Stimulated activated memory B cell treated with anti-CD40 and anti-IgM and Interleukin-4, amounts not matched to agents 10 μg/mL and 1 μg/mL and 100 μg/mL, for 72 hours (primary cell): ENCODE measurements at places on chromosomes 3 and 15.
A peak's percentile ranks its signal among the peaks of the same experiment; 100 is the strongest.

DNA sequence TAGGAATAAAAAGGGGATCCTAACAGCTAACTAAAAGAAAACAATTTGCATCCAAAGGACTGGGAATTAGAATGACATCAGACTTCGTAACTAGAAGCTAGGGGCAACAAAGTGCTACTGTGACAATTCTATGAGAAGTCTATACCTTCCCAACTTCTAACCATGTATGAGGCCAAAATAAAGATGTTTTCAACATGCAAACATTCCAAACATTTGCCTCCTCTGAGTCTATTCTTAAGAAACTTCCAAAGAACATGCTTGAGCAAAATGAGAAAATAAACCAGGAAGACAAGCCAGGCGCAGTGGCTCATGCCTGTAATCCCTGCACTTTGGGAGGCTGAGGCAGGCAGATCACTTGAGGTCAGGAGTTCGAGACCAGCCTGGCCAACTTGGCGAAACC lies 13.1 kb upstream of the RNF7 start:
- no peak for ATAC-seq

DNA sequence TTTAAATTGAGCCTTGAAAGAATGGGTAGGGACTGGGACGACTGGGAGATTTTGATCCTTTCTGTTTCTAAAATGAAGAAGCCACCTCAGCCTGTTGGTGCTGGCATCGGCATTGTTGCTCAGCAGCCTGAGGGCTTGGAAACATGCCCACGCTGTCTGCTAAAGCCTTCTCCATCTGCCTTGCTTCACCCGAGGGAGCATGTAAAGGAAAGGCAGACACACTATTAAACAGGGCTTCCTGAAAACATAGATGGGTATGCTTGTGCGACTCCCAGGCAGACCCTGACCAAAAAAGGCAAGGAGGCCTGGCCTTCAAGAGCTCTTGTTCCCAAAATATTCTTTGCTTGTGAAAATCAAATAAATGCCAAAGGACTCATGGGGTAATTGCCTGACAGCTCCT lies 84.2 kb upstream of the SLC4A7 start:
- no peak for ATAC-seq

DNA sequence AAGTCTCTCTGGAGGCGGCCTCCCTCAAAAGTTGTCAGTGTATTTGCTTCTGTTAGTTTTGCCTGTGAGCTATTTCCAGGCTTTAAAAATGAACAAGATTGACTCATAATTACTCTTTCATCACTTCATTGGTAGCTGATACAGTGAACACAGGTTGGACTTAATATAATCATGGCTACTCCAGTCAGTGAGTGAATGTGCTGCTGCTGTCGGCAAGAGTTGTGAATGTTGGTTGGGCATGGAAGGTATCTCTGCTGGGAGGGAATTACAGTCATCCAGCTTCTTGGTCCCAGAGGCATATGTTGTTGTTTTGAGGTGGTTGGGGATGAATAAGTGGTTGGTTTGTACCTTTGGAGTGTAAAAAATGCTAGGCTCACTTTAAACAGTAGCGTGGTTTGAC lies 11.5 kb downstream of the TCF12 start:
- ATAC-seq, result no peak

GRCh38 chr3:139521816-139522215 lies 17.7 kb downstream of the RBP1 start:
- no peak for ATAC-seq

GRCh38 chr3:38542401-38543298 lies 46.5 kb downstream of the EXOG start:
- no peak for ATAC-seq

GRCh38 chr3:71868876-71869275 lies 83.9 kb upstream of the PROK2 start:
- no peak for ATAC-seq

- ATAC-seq, result no peak
Observed at GRCh38 chr3:159451482-159451881, 537.2 kb upstream of the IL12A start.

DNA sequence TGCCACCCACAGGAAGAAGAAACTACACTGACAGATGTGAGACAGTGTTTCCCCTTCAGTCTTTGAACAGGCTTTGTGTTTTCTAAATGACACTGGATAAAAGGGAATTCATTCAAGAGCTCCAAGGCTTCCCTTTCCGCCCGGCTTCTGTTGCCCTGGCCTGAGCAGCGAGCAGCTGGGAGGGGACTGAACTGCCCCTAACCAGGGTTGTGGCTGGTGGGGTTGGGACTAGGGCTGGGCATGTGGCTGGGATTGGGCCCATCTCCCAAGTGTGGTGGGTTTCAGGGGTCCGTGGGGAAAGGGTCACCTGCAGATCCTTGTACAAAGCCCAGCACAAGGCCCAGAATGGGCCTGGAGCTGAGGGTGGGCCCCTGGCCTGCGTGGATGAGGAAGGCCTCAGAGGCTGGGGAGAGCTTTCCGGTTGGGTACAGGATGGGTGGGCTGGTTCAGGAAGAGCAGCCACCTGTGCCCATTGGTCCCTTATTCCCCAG lies 10.4 kb downstream of the VILL start:
- no peak for ATAC-seq

- ATAC-seq, result no peak
Observed at GRCh38 chr3:30408105-30408557, 198.3 kb upstream of the TGFBR2 start.

DNA sequence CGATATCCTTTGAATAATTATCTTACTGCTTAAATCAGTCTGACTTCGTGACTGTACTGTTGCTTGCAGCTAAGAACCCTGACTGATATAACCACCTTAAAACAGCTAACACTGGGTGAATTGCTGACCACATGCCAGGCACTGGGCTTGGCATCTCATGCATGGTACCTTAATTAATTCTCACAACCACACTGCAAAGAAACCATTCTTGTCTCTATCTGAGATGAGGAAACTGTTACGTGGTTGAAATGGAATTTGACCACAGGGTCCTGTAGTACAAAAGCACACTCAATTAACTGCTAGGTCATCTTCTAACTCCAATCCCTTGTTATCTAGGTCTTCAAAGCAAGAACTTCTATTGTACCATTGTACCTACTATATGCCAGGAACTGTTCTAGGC lies 92.7 kb upstream of the PRICKLE2 start:
- no peak for ATAC-seq

GRCh38 chr3:178655488-178655887 lies 119.3 kb downstream of the KCNMB2 start:
- no peak for ATAC-seq

- ATAC-seq, result no peak
Observed at GRCh38 chr15:101044625-101045235, 125.6 kb downstream of the LRRK1 start.

- ATAC-seq, result no peak
Observed at GRCh38 chr15:58438956-58439355, 7.2 kb downstream of the LIPC start.

GRCh38 chr3:194296454-194297263 lies 54.5 kb downstream of the CPN2 start:
- no peak for ATAC-seq

DNA sequence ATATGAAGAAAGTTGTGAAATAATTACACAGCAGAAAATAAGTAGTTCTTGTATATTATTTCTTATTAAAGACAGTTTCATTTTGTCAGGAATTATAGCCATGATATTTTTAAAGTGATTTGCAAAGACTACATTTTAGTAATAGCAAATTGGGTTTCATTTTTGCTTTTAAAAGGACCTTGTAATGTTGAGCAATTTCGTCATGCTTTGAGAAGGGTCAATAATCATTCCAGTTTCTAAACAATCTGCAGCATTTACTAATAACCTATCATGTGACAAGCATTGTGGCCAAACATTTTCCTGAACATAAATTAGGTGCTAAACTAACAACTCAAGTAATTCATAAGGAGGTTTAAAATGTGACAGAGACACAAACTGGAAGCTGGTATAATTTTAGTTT lies 214.4 kb upstream of the CBLB start:
- ATAC-seq, result no peak

- ATAC-seq, result no peak
Observed at GRCh38 chr3:151896246-151897012, 23.0 kb downstream of the SUCNR1 start.

DNA sequence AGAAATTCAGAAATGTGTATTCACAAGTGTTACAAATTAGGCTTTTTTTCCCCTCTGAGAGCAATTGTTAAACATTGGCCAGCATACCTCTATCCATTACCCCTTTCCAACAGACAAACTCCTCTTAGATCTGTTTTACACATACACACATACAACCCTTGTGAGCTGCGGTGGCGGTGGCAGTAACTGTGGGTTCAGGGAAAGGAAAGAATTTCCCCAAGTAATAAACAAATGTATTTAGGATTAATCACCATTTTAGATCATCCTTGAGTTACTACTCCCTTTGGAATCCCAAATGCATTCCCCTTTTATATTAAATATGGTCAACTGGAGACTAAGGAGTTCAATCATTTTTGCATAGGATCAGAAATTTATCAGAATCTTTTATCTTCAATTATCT lies 667.0 kb downstream of the FHIT start:
- no peak for ATAC-seq

DNA sequence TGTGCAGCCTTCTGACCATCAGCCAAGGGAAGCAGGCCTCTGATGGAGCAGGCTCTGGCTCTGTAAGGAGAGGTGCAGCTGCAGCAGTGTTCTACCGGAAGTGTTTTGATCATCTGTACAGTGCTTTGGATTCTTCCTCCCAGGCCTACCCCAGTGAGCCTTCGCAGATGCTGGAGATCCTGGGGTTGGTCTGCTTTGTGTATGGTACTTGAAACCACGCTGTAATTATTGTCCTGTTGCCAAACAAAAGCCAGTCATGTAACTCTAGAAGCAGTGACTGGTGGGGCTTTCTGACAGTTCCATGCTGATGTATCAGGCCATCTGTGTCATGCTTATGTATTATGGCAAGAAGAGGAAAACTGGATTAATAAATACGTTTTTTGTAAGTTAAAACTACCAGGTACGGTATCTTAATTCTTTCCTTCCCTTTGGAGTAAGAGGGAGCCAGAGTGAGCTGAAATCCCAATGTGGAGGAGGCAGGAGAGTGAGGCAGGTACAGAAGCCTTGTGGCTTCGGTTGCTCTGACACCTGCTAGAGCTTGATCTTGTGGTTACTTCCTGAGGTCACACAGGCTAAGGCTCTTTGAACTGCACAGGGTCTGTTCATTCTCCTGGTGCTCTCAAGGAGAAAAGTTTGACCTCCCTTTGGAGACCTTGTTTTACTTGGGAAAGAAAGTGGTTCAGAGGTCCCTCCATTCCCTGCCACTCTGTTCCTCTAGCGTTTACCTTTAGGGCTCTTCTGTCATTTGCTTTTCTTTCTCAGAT lies 3.7 kb downstream of the TMEM42 start:
- no peak for ATAC-seq

GRCh38 chr3:25508433-25508832 lies 80.4 kb downstream of the RARB start:
- no peak for ATAC-seq

DNA sequence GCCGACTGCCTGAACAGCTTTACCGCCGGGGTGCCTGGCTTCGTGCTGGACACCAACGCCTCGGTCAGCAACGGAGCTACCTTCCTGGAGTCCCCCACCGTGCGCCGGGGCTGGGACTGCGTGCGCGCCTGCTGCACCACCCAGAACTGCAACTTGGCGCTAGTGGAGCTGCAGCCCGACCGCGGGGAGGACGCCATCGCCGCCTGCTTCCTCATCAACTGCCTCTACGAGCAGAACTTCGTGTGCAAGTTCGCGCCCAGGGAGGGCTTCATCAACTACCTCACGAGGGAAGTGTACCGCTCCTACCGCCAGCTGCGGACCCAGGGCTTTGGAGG lies 815 bp downstream of the SPINT1 start:
- ATAC-seq, result peak; percentile 63

- no peak for ATAC-seq
Observed at GRCh38 chr3:123586131-123586530, 1.3 kb upstream of the HACD2 start.

DNA sequence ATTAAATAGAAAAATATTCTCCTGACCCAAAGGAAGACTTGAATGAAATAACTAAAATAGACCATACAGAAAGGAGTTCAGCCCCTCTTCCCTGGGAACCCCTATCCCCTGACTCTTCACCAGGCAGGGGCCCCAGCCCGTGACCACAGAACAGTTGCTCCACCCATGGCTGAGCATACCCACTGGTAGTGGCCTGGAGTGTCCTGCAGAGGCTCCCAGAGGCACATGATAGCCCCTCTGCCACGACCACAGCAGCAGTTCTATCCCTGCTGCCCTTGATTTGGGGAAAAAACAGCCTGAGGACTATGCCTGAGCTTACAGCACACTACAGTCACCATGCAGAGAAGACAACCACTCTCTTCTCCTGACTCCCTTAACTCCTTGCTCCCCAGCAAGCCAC lies 31.8 kb downstream of the TTC14 start:
- no peak for ATAC-seq

DNA sequence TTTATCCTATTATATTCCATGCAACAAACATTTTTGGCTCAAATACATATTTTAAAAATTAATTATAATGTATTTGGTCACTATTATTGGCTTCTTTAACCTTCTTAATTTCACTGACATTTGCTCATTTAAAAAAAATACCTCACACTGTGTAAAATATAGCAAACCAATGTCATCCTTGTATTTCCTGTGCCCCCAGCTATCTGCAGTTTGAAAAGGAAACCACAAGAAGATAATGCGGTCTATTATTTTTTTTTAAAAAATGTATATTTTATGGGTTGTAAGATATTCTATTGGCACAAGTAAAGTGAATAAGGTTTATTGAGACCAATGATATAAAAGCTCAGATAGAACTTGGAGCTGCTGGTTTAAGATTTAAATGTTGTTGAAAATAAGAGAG lies 904.2 kb downstream of the SI start:
- no peak for ATAC-seq

GRCh38 chr3:151460774-151461450 lies at the start of gene IGSF10:
TSS of gene IGSF10 (minus strand) at chr3:151461061. CDS start at chr3:151458709, 2,352 bp downstream.
- no peak for ATAC-seq

DNA sequence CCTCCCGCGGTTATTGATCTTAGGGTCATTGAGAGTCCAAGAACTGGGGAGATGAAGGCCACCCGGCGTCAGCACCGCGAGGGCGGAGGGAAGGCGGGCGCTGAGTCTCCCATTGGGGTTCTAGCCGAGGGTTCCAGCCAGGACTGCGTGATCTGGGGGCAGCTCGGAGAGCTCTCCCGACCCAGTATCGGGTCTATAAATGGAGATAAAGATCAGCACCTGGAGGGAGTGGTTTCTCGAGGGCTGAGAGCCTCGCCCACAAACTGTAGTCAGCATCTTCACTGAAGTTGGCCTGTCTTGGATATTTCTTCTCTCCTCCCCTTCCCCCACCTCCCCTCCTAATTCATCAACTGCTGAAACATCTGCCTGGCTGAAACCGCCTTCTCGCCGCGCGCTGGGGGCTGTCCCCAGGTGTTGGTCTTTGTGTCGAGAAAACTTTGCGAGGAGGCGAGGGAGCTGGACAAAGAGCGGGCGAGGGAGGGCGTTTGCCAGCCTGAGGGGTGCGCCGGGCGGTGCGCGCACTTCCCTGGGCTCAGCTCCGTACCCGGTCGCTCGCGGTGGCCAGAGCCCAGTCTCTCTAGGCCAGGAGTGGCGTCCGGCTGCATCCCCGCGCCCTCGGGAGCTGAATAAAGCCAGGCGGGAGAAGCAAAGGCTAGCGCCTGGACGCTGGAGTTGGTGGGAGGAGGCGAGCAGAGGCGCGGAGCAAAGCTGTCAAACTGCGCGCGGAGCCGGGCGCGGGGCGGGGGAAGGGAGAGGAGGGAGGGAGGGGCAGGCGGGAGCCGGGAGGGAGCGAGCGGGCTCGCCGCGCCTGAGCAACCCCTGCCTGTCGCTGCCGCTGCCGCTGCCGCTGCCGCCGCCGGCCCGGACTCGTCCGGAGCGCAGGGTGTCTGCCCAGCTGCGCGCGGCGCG lies at the start of gene ST8SIA2:
Gene ST8SIA2 (plus strand): TSS at position 811 of the 909 bp plus-strand sequence. CDS start 184 bp downstream, outside the sequence.
- ATAC-seq, result no peak
